Hypothalamus (tissue), 51 donors: ENCODE measurements at places on chromosomes 5 and 9.

- no peak for DNase-seq
Measured at GRCh38 chr5:110371725-110372041, 354.8 kb downstream of the TMEM232 start.

GRCh38 chr9:132794730-132795380, 83.2 kb downstream of the AK8 start:
- DNase-seq, result no peak

DNA sequence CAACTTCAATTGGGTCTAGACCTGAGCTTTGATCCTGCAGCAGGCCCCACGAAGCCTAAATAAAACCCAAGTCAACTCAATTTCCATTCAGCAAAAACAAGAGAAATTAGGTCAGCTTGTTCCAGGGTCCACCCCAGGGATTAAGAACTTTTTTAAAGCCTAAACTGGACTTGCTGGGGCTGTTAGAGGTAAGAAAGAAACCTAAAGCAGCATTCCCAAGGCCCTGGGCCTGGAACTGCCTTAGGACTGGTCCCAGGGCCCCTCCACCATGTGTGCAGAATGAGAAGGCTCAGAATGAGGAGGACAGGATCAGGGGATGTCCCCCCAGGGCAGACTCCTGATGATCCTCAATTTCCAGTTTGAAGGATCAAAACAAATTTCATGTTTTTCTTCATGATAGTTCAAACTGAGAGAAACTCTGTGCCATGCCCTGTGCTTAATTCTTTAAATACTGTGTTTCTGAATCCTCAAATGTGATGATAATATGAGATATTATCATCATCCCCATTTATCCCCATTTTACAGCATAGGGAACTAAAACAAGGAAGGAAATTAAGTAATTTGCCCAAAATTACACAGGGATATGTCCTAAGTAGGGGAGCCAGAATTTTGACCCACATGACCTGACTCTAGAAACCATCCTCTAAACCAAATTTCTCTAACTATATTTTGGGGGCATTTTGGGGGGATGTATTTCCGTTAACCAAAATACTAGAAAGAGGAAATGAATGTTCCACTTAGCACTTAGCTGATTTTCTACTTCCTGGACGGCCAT, 64.5 kb downstream of the DENND1A start:
- DNase-seq, result no peak

DNA sequence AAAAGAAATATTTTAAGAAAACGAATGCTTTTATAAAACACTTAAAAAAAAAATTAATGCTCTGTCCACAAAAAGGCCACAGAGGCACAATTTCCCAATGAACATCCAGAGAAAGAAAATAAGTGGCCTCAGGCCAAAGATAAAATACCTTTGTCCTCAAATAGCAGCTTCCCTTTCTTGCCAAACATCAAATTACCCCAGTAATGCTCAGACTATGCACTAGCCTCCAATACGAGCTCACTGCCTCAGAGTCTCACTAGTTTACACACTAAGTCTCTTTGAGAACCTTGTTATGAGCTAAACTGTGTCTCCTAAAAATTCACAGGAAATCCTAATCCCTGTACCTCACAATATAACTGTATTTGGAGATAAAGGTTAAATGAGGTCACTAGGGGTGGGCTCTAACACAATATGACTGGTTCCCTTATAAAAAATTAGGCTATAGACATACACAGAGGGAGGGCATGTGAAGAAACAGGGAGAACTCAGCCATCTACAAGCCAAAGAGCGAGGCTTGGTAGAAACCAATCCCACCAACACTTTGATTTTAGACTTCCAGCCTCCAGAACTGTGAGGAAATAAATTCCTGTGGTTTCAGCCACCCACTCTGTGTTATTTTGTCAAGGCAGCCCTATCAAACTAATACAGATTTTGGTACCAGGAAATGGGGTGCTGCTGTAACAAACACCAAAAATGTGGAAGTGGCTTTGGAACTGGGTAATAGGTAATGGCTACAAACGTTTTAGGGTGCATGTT, 4.4 kb downstream of the MPDZ start:
- DNase-seq, result no peak

- DNase-seq, result no peak
Measured at GRCh38 chr5:127723571-127723970, 20.4 kb downstream of the CCDC192 start.

- DNase-seq, result no peak
Measured at GRCh38 chr5:22572941-22573340, 280.2 kb downstream of the CDH12 start.

DNA sequence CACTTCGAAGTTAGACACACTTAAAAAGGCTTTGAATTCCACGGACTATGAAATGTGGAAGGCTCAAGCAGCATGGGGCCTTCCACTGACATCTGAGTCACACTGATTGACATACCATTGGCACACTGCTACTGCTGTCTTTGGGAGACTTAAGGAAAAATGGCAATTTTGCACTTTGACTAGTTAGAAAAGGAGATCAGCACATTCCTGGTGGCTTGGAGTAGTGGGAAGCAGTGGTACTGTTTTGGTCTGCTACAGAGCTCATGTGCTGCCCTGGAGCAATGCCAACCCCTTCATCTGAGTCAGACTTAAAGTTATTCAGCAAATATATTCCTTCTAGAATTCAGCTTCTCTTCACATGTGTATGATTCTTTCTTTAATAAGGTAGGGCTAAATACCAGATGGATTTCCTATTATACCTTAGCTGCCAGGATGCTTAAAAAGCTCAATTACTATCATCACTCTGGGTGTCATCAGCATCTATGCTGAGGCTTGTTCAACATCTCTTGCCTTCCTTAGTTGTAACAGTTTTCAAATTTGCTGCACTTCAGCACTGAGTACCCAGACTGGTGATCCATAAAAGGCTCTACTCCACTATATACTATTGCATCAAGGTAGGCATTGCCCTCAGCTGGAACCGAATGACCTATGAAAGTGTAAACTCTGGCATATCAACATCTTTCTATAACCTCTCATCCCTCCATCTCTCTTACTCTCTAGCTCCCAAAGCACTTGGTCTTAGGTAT, 42.3 kb upstream of the MOCS2 start:
- DNase-seq, result no peak

DNA sequence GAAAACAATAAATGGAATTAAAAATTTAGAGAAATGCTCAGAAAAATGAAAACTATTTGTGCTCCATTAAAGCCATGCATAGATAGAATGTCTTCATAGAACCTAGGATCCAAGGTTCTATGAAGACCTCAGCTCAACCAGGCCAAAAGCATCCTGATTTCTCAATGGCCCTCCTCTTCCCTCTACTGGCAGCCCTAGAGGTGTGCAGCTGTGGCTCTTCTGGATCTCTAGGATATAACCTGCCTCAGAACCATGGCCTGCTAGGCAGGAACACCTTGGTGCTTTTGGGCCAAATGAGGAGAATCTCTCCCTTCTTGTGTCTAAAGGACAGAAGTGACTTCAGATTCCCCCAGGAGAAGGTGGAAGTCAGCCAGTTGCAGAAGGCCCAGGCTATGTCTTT, 15.1 kb downstream of the IFNA1 start:
- DNase-seq, result no peak

DNA sequence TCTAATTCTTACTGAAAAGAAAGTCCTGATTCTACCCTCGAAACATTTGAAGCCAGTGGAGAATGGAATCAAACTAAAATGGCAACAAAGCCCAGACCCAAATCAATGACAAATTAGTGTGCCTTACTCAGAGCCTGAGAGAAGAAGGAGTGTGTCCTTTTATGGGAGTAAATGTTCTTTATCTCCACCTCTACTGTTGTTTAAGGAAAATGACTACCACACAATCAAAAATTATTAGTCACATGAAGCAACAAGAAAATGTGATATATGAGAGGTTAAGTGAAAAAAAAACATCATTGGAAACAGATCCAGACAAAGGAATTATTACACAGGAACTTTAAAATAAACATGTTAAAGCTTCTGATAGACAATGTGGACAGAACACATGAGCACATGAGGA, 49.7 kb upstream of the FOXB2 start:
- no peak for DNase-seq

GRCh38 chr9:4143936-4144717, 155.7 kb downstream of the GLIS3 start:
- no peak for DNase-seq

DNA sequence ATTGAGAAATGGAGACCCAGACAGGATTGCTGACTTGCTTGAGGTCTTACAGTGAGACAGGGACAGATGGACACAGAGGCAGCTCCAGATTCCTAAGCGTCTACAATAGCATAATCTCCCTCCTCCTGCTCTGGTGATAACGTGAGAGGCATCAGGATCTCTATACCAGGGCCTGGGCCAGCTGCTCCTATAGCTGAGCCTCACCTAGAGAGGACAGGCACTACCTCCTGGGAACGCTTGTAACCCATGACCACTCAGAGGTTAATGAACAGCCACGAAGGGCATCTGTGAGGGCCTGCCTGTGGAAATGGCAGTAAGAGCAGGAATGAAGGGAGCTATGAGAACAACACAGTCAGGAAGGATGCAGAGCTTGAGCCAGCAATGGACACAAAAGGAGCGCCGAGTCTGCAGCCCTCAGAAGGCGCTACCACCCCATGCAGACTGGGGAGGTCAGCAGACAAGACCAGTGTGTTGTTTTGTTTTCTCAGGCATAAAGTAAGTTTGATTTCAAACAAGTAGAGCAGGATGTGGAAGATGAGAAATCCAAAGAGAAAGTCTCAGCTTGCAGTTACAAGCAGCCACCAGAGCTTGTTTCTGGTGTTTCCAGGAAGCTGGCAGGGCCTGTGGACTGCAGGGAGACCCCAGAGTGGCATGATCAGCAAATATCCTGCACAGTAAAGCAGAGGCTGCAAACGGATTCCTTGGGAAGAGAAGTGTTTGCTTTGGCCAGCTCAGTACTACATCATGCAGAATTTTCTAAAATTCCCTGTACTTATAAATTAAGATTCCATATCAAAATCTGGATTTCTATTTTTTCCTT, 17.4 kb downstream of the ANKS6 start:
- DNase-seq, result no peak

GRCh38 chr9:110543631-110544051, 35.9 kb downstream of the SVEP1 start:
- DNase-seq, result no peak

DNA sequence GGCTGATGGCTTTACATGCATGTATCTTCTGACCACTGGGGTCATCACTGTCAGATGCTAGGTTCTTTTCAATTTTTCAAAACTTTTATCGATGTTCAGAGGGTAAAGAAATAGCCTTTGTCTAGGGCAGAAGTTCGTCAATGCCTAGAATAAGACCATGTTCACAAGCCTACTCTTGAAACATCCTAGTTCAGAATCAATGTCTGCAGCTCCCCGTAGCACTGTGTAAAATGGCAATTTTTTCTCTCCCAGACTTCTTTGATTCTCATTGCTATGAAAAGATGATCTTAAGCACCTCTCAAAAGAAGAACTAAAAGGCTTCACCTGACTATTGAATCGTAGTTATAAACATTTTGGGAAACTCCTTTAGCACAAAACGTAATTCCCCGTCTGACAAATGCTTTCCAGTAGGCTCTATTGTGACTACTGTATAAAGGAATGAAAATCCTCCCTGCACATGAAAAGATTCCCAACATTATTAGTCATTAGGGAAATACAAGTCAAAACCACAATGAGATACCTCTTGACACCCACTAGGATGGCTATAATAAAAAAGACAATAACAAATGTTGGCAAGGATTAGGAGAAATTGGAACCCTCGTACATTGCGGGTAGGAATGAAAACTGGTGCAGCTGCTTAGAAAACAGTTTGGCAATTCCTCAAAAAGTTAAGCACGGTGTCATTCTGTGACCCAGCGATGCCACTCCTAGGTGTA, 263.5 kb downstream of the ARHGAP26 start:
- no peak for DNase-seq

DNA sequence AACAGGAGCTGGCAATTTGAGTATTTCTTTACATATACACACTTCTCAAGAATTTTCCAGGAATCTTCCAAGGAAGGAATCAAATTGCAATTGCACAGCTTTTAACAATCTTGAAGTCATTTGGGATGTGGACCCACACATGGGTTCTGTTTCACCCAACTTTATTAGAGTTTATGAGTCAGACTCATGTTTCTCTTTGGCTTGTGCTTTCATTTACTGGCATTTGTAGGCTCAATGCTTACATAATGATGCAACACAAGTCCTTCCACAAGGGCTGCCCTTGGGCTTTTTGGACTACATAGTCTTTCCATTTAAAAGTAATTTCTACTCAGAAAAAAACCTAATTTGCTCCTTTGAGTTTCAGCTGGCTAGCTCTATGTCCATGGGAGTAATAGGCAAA, 4.6 kb upstream of the CDC37L1 start:
- DNase-seq, result no peak

GRCh38 chr5:66351813-66352212, 207.7 kb downstream of the SREK1 start:
- DNase-seq, result no peak

GRCh38 chr5:78925129-78925876, 59.8 kb downstream of the ARSB start:
- DNase-seq, result no peak

- DNase-seq, result no peak
Measured at GRCh38 chr9:83656952-83657351, 34.0 kb downstream of the IDNK start.

GRCh38 chr5:178385496-178385890, 152.9 kb upstream of the PHYKPL start:
- DNase-seq, result no peak

- DNase-seq, result no peak
Measured at GRCh38 chr5:93800988-93801811, 59.8 kb upstream of the POU5F2 start.

GRCh38 chr5:134314443-134314842, 52.5 kb downstream of the CDKL3 start:
- no peak for DNase-seq

DNA sequence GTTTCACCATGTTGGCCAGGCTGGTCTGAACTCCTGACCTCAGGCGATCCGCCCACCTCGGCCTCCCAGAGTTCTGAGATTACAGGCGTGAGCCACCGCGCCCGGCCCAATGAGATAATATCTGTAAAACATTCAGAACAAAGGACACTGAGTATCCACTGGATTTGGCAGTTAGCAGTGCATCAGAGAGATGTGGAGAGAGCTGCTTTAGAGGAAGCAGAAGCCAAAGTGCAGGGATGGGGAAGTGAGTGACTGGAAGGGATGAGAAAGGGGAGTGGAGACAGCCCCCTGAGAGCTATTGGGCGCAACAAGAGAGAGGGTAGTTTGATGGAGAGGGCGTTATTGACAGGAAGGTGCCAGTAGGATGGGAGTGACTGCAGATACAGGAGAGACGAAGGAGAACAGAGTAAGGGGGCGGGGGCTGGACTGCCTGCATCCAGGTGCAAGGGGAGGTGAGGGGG, 157.5 kb upstream of the SHB start:
- DNase-seq, result no peak

- DNase-seq, result no peak
Measured at GRCh38 chr5:134509308-134510040, 16.0 kb upstream of the JADE2 start.

DNA sequence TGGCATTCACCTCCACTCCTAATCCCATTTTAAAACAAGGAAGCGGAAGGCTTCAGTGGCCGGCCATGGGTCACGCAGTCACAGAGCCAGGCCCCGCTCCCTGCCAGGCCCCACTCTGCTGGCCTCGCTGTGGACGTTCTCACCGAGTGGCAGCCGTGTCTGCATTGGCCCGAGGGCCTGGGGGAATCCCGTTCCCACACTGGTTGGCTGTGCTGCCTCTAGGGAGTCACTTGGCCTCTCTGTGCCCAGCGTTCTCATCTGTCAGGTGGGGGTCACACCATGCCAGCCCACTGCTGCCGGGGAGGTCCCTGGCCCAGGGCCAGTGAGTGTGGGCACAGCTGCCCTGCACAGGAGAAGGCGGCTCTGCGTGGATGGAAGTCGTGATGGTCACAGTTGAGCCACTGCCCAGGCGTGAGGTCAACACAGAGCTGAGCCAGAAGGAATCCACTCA, 13.4 kb upstream of the SLC9A3 start:
- DNase-seq, result no peak
